Suppressor macrophage treated with lipopolysaccharide for 4 hours (primary cell): ENCODE measurements at places on chromosomes 7 and 10.

DNA sequence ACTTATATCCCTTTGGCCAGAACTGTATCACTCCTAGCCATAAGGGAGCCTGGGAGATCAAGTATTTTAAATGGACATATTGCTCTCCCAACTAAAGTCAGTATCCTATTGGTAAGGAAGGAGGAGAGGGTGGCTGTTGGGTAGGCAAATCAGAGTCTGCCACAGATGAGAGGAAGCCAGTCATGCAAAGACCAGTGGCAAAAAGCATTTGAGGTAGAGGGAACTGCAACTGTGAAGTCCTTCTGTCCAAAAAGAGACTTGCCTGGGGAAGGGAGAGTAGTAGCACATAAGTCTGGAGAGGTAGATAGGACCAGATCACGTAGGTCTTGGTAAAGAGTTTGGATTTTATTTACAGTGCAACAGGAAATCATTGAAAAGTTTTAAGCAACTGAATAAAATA is 8.8 kb upstream of the CCNJ start:
- DNase-seq, result no peak

- no peak for DNase-seq
Measured at GRCh38 chr7:30563326-30563942, 31.2 kb upstream of the GARS1 start.

GRCh38 chr7:86252406-86252805 is 391.3 kb upstream of the GRM3 start:
- DNase-seq, result no peak

- DNase-seq, result no peak
Measured at GRCh38 chr7:137881607-137882260, 35.0 kb upstream of the DGKI start.

DNA sequence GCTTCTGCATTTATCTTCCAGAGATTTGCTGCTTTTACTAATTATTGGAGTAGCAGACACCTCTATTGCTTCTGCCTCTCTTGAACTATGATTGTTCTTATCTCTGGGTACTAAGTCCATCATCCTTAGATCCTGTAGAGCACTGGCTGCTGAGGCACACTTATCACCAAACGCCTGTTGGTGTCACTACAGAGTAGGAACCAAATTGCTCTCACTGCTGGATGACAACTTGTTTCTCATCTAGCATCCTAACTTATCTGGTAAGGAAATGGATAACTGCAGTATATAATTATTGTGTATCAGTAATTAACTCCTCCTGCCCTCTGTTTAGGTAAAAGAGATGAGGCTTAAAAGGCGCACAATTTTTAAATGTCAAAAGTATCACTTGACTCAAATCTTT is 1059.4 kb downstream of the NRG3 start:
- DNase-seq, result no peak

DNA sequence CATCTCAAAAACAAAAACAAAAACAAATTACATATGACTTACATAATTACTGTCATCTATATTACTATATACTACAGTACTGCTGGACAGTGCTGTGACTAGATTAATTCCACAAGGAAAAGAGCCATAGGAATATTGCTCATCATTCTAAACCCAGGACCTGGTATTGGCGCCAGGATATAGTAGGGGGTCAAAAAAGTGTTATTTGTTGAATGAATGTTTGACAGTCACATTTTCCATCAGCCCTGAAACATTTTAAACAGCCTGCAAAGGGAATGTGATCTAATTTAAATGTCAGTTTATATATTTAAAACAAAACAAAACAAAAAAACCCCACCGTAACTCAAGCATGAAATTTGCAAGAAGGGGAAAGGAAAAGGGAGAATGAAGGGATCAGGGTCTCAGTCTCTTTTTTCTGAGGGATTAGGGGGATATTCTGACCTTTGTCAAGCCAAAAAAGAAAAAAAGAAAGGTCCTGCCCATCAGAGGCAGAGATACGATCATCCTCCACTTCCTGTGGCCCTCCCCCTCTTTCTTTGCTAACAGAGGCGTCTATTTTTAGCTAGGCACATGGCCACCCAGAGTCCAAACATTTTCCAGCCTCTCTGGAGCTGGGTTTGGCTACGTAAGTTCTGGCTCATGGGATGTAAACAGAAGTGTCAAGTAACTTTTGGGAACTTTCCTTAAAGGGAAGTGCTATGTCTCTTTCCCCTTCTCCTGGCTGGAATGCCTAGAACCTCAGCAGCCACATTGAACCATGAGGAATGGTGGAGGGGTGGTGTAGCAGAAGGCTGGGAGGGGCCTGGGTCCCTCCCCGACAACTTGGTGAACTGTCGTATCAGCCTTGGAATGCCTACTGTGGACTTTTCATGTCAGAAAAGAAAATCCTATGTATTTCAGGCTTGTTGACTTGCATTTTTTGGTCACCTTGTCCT is 44.6 kb upstream of the DLG5 start:
- DNase-seq, result no peak

DNA sequence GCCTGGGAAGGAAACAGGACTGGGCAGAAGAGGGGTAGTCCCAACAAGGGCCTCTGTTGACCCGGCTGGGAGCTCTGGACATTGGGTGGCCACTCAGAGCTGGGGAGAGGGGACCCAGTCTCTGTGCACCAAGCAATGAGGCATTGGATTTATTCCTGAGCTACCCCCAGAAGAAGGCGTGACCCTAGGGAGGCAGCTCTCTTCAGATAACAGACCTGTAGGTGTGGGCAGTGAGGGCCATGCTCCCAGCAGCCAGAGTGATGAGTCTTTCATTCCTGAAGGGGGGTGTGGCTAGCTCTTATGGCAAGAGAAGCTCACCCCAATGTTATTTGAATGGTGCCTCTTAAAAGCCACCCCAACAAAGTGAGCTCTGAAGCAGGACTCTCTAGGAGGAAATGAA is 20.4 kb downstream of the TEX36 start:
- no peak for DNase-seq
